Stimulated activated CD4-positive, alpha-beta T cell treated with anti-CD3 and anti-CD28 coated beads, Interleukin-12 subunit alpha, Interleukin-12 subunit beta, amount 100 ng/mL, for 48 hours (primary cell): ENCODE measurements at places on chromosomes 13 and 19.

DNA sequence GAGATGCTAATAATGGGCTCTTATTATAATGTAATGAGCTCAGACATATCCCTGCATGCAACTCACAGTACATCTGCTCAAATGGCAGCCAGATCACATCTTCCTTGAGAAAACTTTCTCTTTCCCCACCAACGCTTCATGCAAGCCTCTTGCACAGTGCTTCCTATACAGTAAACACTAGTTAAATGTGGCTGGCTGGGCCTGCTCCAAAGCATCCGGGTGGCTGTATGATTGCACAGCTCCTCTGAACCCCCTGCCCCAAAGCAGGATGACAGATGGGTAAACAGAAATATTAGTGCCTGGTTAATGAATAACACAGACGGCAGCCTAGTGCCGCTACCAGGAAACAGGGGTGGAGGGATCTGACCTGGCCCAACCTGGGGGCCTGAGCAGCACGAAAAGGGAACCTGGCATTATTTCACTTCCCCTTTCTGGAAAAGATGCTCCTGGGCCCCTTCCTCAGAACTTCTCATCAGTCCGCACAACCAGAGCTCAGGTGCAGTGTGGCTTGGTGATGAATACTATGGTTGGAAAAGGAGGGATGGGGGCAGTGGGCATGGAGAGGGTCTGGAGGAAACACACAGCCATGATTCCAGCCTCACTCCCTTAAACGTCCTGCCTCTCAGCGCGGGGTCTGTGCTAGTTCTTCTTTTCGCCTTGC, 10.8 kb downstream of the FFAR2 start:
- DNase-seq, result no peak

DNA sequence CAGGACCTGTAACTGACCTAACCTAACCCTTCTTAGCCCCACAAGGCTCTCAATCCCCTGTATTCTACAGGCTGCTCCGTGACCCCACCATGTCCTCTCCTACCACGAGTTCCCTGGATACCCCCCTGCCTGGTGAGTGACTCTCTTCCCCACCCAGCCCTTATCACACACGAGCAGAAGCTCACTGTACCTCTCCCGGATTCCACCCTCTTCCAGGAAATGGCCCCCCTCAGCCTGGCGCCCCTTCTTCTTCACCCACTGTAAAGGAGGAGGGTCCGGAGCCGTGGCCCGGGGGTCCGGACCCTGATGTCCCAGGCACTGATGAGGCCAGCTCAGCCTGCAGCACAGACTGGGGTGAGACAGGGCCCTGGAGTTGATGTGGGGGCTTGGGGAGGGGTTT, 1.3 kb downstream of the NR1H2 start:
- no peak for DNase-seq

DNA sequence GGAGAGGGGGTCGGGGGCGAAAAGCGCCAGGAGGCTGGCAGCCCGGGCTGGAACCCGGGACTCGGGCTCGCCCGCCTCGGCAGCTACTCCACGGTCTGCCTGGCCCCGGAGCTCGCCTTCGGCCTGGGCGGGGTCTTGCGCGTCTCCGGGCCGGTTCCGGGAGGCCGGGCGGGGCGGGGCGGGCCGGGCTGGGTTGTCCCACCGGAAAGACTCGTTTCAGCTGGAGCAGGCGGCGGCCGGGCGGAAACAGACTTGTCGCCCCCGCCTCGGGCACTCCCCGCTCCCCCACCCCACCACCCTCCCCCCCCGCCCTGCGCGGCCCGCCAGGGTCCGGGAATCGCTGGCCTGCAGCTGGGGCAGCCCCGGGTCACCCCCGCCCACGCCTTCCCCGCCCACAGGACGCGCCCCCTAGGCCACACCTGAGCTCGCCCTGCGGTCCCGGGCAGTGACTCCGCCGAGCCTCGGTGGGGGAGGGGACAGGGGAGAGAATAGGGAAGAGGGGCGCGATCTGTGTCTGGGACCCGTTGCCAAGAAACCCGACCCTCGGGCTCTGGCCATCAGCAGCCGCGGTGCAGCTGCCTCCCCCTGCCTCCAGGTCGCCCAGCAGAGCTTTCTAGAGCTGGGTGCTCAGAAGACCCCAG, 109.4 kb downstream of the KCTD15 start:
- no peak for DNase-seq

- peak; percentile 55 for DNase-seq
Measured at GRCh38 chr13:73765651-73766384, 368.4 kb downstream of the KLF12 start.

DNA sequence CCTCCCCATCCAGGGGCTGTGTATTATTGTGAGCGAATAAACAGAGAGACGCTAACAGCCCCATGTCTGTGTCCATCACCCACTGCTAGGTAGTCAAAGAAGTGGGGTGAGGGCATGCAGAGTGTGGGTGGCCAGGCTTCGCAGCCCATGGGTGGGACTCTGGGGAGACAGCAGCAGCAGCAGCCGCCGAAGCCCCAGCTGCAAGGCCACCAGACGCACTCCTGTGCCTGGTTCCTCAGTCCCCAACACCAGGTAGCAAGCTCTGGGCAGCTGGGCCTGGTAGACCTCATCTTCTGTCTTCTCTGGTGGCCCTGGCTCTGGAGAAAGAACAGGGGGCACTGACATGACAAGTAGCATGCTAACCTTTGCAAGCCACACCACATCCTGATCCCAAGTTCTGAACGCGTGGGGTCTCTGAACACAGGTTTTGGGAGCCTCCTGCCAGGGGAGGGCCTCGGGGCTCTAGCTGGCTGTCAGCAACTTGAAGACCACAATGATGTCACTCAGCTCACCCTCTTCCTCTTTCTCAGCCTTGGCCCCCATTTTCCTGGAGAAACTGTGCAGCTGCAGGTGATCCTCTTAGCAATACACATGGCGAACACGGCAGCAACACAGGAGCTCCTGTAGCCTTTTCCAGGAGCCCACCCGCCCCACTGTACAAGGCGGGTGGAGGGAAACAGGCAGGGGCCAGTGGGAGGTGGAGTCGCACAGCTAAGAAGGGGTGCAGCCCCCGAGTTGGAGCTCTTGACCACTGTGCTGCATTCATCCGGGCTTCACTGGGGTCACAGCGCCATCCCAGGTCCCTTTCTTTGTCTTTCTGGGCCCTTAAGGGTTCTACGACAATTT, 5.8 kb downstream of the FUZ start:
- no peak for DNase-seq

DNA sequence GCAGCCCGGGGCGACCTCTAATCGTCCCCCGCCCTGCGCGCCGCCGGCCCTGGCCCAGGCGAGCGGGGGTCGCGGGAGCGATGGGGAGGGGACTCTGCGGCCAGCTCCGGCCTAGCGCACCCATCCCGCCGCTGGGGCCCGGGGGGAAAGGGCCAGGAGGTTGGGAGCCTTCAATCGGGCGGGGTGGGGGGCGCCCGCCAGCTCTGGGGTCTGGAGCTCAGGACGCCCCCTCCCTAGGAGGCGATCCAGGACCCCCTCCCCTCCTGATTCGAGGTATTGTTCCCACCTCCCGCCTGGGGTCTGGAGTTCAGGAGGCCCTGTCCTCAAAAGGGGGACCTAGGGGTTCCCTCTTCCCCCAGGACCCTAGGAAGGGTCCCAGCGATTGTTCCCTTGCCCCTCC, 430 bp downstream of the ZNF358 start:
- no peak for DNase-seq

GRCh38 chr13:105721016-105721415, 814.4 kb downstream of the EFNB2 start:
- DNase-seq, result no peak

DNA sequence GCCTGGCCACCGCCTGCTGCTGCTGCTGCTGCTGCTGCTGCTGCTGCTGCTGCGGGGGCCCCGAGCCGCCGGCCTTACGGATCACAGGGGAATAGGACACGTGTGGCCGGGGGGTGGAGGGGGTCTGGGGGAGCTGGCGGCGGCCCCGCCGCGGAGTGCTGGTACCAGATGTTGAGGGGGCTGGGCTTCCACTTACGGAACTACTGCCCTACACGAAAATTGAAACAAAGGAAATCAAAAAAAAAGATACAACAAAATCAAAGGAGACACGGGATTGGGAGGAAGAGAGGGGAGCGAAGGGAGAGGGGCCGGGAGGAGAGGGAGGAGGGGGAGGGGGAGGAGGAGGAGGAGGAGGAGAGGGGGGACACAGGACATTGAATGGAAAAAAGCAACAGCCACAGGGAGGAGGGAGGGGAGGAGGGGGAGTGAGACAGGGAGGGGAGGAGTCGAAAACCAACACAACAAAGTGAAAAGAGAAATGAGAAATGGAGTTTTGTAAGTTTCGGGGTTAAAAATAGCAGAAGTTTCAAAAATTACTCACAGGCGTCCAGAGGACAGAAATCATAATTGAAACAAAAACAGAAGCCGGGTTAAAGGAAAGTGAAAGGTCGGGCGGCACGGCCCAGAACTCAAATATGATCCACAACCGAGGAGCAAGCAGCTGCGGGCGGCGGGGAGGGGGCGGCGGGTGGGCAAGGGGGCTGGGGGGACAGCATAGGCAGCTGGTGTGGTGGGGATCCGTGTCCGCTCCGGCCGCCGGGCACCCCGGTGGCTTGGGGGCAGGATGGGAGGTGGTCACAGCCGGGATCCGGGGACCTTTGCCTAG, 57.8 kb downstream of the IER2 start:
- peak; percentile 64 for DNase-seq

GRCh38 chr19:19006213-19006612, 27.1 kb downstream of the SUGP2 start:
- no peak for DNase-seq

- no peak for DNase-seq
Measured at GRCh38 chr19:41175801-41176777, 16.9 kb upstream of the CYP2S1 start.
